Stimulated activated CD4-positive, alpha-beta T cell treated with anti-CD3 and anti-CD28 coated beads, Interleukin-15, amount 100 ng/mL, for 1 hour (primary cell): ENCODE measurements at places on chromosomes 2 and 18.

GRCh38 chr2:158529379-158530259, 72.9 kb downstream of the PKP4 start:
- DNase-seq: no peak

GRCh38 chr2:191818725-191819350, 28.1 kb downstream of the CAVIN2 start:
- DNase-seq: no peak

DNA sequence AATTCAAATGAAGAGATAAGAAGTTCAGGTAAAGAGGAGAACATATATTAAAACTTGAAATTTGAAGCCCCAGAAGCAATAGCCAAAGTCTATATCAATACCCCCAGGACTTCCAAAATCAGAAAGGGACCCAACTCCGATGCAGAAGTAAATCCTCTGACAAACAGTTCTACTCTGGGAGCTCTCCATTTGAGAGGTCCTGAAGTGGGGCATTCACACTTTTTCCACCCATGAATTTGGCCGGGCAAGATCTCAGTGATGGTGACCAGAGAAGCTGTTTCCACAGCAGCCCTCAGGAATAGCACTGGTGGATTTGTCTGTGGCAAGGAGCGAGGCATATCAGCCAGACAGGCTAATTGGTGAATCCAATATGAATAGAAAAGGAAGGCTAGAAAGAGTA, 313.6 kb upstream of the MC4R start:
- no peak for DNase-seq

GRCh38 chr2:182509216-182509615, 82.4 kb upstream of the PDE1A start:
- DNase-seq: no peak

GRCh38 chr2:84880645-84881521, at the start of gene TRABD2A:
Gene TRABD2A (minus strand): TSS chr2:84881084. CDS start chr2:84881039, 45 bp downstream.
- DNase-seq: peak; percentile 18
